ENCODE measurements at places on chromosomes 7 and 10. TPM values are rescaled to one million over a fixed set of nuclear protein-coding genes. Genes with fewer than 3 reads are reported as not detected.
A peak's percentile ranks its signal among the peaks of the same experiment; 100 is the strongest.

SPDYE16 gene
- 1.7 TPM for total RNA-seq

GRCh38 chr10:21398563-21399231 is 126.8 kb downstream of the SKIDA1 start:
- no peak for DNase-seq

DNA sequence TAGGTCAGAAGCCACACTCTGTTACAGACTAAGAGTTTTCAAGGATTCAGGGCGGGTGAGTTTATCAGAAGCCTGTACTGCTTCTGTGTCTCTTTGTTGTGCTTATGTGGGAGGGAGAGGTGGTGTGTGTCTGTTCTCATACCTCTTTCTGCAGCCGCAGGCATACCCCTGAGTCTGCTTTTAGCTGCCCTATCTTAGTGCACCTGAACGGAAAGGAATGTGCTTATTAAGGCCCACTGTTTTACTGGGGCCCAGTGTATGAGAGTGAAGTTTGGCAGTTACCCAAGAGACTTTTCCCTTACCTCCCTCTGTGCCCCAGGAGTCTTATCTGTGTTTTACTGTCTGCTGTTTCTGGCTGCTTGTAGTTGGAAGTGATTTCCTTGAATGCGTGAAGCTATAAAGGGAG is 104.3 kb downstream of the TYW1 start:
- no peak for DNase-seq

DNA sequence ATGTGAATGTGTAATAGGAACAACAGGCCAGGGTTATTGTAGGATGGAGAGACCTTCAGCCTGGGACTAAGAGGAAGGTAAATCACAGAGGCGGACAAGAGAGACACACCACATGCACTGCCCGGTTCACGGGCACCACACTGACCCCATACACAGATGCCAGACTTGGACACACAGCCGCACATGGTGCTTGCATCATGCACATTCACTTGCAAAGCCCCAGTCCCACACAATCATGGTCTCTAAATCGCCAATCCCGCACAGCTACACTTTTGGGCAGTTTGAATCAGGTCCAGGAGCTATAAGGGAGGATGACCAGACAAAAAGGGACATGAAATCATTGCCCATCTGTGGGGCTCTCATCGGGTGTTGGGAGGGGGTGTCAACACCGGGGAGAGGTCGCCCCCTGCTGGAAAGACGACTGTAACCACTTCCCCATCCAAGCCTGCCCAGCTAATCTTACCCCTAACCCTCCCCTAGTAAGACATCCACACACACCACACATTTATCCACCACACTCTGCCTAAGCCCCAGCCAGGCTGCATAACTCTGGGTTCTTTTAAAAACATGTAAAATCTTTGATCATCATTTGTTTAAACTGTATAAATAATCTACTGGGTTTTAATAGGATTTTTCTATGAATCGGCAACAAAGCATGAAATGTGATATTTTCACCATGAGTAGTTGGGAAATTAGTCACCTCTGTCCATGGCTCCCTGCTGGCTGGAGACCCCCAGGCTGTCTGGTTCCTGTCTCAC is 40.5 kb upstream of the SLF2 start:
- no peak for DNase-seq

GRCh38 chr7:12110425-12110824 is 100.7 kb upstream of the TMEM106B start:
- no peak for DNase-seq

KIF20B gene
- 9.3 TPM for total RNA-seq

HTR5A gene
- total RNA-seq: not detected

DNA sequence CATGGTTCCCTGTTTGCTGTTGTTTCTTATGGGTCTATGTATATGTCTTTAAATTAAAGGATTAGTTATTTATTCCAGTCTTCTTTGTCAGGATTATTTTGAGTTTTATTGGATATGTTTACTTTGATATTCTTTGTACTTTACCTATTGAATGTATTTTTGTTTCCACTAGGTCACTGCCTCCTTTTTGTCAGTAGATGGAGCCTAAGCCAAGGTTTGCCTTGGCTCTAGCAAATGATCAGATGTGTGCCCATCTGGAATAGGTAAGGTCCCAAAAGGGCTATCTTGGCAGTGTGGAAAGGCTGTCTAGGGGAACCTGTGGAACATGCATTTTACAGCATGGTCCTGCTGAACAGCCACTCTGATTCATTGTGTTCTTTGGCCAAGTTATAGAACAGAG is 337.3 kb upstream of the GHITM start:
- no peak for DNase-seq

DNA sequence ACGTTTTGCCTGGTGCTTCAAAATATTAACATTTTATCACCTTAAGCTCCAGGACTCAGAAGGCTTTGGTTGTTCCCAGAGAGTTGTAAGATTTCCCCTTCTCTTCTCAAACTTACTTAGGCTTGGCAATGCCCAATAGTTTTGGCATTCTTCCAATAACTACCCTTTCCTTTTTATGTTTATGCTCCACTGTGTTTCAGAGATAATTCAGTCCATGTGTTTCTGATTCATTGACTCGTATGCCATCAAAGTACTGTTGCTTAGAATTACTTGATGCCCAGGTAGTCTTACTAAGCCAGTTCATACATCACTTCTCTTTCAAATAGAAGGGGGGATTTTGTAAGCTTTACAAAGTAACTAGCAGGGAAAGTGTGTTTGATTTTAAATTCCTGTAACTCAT is 66.6 kb downstream of the AGMO start:
- no peak for DNase-seq

GRCh38 chr10:33776419-33777070 is 442.1 kb upstream of the NRP1 start:
- DNase-seq: no peak

NEUROD6 gene
- total RNA-seq: not detected

GPR15LG gene
- not detected for total RNA-seq

HOXA4 gene
- total RNA-seq: 34.0 TPM

DNA sequence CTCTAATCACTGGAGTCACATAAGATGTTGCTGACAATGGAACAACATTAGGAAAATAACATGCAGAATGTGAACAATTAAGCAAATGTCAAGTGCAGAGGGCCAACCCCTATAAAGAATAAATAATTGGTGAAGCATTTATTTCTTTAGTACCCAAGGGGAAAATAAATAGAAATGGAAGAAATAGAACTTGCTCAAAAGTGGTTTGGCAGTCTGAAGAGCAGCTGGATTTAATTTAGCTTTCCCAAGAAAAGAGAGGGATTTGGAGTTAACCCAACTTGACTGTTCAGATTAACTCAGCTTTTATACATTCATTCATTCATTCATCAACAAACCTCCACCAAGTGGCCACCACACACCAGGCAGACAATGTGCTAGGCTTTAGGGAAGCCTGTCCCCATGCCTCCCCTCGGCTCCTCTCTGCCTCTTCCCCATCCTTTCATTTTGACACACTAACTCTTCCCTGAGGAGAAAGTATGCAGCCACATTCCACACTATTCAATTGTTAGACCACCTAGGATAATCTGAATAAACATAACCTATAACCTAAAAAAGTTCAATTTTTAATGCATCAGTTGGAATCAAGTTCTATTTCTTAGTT is 295.5 kb downstream of the AHR start:
- DNase-seq: no peak

DNA sequence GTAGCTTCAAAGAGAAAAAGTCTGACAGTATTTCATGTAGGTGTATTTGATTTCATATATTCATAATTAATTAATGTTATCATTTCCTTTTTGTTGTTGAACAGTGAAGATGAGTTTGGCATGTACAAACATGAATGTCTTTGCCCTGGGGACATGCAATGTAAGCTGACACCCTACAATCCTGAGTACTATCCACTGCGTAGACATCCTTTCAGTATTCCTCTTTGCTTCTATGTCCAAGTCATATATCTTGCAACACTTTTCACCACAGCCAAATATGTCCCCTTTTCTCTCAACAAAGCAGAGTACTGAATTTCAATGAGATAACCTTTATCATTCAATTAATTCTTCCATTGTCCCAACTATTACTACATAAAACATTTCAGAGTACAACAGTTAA is 93.6 kb downstream of the GPR37 start:
- DNase-seq: no peak

GRCh38 chr7:84823530-84823929 is 363.3 kb downstream of the SEMA3D start:
- DNase-seq: no peak

DNA sequence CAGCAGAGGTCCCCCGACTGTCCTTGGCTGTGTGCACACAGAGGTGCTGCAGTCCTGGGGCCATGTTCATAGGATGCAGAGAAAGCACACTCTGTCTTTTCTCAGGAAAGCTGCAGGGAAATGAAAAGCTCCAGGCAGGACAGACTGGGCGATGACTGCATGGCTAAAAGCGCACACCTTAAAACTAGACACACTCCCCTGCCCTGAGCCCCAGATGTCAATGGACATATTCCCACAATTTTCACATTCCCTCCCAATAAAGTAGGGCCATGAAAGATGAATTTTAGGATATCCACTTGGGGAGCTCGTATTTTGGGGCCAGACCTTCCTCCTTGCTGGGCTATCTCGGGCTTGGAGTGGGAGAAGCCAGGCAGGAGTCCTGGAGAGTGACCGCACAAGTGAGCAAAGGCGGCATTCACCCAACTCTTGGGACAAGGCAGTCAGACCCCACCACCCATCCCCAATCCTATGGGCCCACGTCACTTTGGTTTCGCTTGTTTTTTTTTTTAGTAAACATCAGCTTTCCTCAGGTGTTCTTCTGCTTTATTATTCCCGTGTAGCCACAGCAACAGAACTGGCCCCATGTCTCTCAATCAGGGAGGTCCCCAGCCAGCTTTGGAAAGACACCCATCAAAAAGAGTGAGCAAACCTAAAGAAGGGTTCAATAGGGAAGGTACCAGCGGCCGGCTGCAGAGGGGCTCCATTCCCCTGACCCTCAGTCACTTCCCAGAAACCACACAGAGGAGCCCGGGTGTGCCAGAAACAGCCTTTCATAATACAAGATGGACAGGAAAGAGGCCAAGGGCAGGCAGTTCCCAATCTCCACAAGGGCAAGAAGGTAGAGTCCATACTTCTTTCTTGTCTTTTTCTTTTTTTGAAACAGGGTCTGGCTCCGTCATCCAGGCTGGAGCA is 12.7 kb downstream of the GPRIN2 start:
- peak; percentile 12 for DNase-seq

DNA sequence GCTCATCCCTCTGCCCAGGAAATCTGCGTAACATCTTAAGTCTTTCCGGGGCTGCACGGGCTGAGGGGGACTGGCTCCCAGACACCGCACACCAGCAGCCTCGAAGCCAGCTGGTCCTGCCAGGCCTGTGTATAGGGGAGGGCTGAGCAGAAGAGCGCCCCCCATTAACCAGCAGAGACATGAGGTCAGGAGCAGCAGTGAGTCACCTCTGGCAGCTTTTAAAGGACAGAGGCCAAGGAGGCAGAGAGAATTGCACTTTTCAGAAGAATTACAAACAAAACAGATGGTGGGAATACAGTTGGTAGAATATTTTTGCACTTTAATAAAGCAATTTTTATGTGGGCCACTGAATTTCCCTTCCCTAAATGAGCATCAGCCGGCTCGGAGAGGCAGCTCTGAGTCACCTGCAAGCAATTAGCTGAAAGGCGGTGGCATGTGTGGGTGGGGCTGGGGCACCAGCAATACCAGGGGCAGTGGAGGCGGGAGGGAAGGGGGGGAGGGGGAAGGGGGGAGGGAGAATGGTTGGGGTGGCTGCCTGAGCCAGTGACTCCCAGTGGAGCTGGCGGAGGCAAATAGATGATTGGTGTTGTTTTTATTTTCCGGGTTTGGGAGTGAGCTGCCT is 39.1 kb downstream of the GOLGA7B start:
- no peak for DNase-seq

- no peak for DNase-seq
Measured at GRCh38 chr7:93843260-93843659, 47.3 kb downstream of the TFPI2 start.

DNA sequence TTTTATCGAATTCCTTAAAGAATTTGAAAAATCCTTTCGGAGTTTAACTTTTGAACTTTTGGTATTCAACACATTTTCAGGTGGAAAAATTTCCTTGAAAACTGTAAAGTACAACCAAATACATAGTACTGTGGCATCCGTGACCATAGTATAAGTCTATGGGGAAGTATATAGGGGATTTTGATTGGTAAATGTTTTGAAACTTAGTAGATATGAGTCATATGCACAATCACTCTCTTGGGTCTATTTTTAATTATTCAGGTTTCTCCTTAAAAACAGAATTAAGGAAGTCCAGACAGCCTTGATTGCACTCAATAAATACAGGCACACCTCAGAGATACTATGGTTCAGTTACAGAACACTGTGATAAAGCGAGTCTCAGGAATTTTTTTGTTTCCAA is 64.2 kb downstream of the AVL9 start:
- DNase-seq: no peak

GIMAP6 gene
- total RNA-seq: 6.2 TPM

GRCh38 chr10:128245026-128245425 is 118.8 kb upstream of the MKI67 start:
- no peak for DNase-seq

DNA sequence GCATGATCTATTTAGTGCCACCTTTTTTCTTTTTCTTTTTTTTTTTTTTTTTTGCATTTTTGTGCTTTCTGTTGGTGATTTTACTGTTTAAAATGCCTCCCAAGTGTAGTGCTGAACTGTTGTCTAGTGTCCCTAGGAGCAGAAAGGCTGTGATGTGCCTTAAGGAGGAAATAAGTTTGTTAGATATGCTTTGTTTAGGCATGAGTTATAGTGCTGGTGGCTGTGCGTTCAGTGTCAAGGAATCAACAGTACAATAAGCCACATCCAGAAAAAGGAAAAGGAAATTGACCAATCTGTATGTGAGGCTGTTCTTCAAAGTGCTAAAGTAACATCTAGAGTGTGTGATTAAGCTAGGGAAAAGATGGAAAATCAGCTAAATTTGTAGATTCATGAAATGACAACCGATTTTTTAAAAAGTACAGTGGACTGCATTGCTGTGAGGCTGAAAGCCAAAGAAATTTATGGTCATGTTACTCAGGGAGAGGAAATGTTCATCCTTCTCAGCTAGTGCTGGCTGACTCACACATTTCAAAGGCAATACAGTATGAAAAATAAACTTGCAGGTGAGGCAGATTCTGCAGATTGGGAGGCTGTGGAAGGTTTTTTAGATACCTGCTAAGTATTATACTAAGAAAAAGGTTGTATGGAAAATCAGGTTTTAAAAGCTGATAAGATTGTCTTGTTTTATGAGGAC is 122.7 kb upstream of the ADCY1 start:
- no peak for DNase-seq

GRCh38 chr10:23314835-23315239 is 29.8 kb downstream of the C10orf67 start:
- peak; percentile 16 for DNase-seq

FAM25G gene
- not detected for total RNA-seq

LRRC18 gene
- total RNA-seq: not detected

RET gene
- total RNA-seq: 1.3 TPM

VWA2 gene
- total RNA-seq: 1.5 TPM

GRCh38 chr10:103804871-103805270 is 50.5 kb downstream of the SH3PXD2A start:
- no peak for DNase-seq

DNA sequence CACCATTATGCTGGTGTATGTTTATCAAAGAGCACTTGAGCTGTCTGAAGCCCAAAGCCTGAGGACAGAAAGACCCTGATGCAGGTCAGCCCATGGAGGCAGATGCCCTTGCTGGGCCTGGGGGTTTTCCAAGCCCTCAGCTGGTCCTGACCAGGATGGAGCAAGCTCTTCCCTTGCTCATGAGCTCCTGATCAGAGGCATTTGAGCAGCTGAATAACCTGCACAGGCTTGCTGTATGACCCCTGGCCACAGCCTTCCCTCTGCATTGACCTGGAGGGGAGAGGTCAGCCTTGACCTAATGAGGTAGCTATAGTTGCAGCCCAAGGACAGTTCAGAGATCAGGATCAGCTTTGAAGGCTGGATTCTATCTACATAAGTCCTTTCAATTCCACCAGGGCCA is 13.0 kb downstream of the AQP1 start:
- DNase-seq: peak; percentile 1

Measured in ovary (tissue), 10 donors.